ENCODE measurements at places on chromosomes 1 and 21.

GRCh38 chr1:76260279-76260678, 185.7 kb downstream of the ST6GALNAC3 start:
- no peak for DNase-seq

GRCh38 chr1:55547405-55547804, 332.2 kb upstream of the USP24 start:
- no peak for DNase-seq

DNA sequence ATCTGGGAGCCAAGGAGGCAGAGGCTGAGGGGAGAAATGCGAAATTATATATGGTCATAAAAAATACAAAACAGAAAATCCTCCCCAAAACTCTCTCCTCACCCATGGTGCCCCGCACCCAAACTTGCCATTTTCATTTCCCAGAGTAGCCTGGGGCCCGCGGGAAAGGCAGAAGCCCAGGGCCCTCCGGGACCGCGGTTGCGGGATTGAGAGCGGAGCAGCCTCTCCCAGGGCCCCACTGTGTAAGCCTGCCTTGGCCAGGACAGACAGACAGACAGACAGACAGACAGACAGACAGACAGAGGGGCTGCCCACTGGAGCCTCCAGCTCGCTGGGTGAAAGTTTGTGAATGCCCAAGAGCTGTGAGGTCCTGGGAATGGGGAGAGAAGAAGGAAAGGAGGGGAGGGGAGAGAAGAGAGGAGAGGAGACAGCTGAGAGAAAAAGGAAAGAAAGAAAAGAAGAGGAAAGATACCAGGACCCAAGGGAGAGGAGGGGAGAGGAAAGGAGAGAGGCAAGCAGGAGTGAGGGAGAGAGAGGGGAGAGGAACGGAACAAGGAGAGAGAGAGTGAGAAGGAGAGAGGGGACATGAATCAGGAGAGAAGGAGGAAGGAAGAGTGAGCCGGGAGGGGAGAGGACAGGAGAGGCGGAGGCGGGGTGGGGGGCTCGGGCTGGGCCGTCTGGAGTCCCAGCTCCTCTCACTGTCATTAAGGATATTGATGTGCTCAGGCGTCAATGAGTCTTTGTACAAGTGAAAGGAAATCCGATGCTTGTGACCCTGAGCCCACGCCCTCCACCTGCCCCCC, 69.3 kb upstream of the CASZ1 start:
- no peak for DNase-seq

DNA sequence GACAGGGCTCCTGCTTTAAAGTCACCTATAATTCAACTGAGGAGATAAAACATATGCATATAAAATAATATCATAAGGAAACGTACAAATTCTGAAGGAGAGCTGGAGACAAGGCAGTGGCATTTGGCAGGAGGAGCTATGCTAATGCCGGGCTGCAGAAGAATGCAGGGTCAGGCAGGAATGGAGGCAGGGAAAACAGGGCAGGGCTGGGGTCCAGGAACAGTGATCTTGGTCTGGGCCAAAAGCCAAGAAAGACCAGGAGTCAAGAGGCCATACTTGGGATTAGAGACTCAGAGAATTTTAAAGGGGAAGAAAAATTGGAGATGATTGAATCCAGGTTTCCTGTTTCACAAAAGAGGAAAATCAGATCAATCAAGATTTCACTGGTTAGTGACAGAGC, 20.0 kb upstream of the BRDT start:
- peak; percentile 24 for DNase-seq

DNA sequence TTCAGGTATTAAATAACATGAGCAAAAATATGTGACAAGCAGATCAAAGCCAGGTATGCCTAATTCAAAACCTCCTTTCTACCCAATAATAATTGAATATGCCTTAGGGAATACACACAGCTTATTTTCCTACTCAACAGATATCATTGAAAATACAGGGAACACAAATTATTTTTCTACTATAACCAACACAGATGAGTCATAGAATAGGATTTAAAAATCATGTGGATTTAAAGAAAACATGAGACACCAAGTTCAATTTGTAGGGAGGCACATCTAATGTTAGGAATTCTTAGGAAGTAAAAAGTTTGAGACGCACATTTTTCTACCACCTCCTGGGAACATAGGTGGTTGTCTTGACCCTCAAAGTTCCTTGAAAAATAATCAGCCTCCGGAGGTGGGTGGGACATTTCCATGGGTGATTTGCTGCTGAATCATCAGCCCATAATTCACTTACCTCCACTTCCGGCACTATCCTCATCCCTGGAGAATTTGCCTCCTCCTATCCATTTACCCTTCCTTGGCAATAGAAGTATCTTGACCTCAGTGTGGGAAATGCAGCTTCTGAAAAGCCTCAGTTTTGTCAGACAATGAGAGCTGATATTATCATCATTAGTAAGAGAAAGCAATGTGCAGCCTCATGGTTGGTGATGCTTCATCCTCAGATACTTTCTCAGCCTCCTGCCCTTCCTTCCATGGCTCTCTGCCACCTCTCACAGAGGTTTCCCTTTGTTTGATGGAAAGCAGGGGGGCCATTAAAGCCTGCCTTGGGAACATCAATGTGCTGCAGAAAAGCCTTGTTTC, 33.5 kb upstream of the RGS4 start:
- no peak for DNase-seq

GRCh38 chr1:230120921-230121381, 53.9 kb downstream of the GALNT2 start:
- DNase-seq: no peak

DNA sequence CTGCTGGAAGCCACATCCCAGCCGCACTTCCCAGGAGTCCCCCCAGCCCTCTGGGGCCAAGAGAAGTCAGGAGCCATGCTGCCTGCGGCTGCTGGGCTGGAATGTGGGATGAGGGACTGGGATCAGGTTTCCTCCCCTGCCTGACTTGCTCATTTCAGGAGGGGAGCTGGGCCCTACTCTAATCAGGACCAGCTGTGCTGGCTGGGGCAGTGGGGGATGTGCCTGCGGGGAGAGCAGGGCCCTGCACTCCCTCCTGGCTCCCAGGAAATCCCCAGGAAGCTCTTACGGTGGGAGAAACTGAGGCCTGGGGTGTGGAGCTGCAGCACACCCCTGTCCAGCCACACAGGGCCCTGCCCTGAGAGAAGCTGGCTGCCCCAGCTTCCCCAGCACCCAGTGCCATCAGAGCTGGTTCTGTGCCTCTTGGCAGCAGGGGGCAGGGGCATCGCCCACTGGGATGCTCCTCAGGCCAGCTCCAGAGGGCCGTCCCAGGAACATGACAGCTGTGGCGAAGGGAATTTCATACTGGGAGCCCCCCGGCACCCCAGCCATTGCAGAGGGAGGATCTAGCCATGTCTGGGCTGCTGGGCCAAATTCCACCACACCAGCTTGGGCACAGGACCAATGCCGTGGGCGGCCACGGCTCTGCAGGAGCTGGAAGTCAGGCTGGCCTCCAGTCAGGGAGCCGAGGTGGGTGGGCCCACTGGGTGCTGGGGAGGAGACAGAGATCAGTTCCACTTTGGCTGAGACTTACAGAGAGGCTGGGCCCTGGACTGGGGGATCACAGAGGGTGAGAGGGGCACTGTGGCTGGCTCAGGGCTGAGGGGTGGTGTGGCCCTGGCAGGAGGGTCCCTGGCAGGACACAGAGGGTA, 21.3 kb upstream of the PRSS38 start:
- peak; percentile 95 for DNase-seq

DNA sequence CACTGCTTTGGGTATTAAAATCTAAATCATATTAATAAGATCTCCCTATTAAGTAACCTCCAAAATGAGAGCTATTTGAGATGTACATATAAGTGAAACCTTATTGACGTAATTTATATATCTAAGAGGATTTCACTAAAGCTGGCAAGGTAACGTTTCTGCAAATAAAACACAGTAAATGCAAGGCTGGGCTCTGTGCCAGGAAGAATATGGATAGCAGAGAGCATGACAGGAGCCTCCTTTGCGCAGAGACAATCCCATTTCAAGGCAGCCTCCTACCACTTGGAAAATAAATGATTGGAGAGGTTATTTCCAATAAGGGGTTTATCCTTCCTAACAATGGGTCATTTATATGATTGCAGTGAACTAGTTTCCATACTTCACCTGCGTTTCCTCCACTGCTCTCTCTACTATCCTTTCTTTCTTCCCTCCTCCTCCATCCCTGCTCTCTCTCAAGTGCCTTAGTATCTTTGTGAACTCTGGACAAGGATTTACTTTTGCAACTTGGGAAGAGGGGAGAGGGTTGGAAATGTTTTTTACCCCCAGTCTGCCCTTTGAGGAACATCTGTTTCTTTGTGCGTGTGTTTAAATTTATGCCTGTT, 3.0 kb upstream of the NFIA start:
- DNase-seq: peak; percentile 60

DNA sequence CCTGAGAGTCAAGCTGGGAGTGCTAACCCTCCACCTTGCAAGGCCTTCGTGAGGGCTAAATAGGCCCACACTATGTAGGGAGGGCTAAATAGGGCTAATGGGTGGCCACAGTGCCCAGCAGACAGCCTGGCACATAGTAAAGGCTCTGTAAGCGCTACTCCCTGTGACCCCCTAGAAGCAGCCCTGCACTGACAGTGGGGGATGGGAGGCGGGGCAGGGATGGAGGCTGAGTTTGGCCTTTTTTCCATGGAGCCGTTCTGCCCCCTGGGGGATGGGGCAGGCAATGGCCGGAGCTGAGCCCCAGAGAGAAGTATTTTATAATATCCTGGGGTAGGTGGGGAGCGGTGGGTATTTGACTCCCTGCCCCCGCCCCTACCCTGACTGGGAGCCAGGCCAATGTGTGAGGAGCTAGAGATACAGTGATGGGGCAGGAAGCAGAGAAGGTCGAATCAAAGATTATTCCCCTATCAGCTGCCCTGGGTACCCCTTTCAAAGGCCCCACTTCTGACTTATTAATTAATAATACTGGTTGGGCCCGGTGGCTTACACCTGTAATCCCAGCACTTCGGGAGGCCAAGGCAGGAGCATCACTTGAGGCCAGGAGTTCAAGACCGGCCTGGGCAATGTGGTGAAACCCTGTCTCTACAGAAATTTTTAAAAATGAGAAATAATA, 42.3 kb downstream of the LACTBL1 start:
- peak; percentile 90 for DNase-seq

DNA sequence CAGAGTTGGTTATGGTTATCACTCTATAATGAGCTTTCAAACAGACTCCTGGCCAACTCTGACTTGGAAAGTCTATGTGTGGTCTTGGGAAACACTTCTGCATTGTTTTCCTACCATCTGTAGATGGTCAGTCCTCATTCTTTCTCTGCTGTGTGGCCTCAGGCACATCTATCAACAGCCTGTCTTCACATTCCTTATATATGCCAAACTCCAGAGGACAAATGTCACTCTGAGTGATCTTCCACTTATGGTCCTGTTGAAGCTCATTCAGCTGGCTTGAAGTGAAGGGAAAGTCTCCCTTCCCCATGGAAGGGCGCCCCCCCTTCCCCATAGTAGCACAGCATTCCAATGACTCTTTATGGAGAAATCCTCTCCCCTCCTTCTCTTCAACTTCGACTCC, 58.7 kb downstream of the VANGL2 start:
- peak; percentile 18 for DNase-seq

- no peak for DNase-seq
Measured at GRCh38 chr1:72007312-72007711, 275.0 kb downstream of the NEGR1 start.

DNA sequence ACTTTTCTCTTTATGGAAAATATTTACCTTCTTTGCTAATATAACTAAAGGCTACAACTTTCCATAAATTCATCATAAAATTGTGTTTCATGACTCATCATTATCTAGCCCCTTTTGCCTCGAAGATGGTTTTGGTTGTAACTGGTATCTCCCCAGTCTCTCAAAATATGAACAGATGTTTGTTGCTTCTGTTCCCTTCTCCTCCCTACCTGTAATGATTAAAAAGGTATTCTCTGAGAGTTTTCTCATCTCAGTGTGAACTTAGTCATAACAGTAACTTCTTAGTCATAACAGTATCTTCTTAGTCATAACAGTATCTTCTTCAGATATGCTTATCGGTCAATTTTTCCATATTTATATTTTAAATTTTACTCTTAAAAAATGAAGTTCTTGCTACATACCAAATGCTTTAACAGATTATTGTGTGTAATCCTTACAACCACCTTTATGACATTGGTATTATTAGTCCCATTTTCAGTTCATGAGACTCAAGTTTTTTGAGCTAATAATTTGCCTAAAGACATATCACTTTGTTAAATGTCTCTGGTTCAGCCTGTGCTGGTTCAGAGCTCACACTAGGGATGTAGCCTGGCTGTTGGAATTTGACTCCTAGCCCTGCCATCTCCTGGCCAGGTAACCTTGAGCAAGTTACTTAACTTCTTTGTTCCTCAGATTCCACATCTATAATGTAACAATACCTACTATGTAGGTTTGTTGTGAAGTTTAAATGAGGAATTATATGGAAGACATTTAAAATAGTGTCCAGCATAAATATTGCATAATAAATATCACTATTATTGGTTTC, 32.6 kb downstream of the ATP1B1 start:
- no peak for DNase-seq

DNA sequence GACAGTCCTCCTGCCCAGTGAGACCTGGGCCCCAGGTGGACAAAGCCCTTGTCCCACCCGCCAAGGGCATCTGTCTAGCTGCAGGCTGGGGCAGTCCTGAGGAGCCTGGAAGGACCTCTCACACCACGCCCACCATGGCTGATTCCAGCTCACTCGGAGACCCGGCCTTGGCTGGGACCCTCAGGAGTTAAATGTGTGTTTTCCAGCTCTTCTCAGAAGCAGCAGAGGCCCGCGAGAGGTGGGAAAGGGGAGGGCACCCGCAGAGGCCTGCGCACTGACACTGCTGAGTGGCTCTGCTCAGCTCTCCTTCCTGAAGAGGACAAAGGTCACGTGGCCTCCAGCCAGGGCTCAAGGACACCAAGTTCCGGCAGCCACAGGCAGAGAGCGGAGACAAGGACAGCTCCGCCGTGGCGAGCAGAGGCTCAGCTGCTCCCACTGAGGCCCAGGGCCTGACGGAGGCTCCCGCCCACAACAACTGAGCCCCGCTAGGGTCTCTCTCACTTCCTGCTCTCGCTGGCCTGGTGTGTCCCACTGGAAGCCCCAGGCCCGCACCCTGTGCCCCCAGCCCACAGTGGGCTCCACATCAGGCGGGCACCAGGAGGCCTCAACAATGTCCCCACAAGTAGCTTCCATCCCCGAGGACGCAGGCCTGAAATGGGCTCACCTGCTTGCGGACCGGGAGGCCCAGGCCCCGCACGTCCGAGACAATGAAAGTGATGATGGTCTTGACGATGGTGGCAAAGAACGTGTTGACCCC, 16.9 kb downstream of the SLC19A1 start:
- no peak for DNase-seq

DNA sequence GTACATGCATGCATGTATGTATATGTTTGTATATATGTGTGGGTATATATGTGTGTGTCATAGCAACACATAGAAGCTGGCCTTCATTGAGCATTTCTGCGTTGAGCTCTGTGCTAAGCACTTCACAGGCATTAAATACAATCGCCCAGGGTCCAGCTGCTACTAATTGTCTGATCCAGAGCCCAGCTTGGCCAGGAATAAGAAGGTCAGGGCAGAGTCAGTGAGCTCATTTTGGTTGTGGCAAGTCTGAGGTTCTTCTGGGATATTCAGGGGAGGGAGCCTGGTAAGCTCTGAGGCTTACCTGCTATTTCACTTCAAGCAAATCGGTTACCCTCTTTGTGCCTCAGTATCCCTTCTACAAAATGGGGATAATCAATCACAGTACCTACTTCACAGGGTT, 59.6 kb downstream of the FOXO6 start:
- peak; percentile 71 for DNase-seq
